Activated CD4-positive, alpha-beta T cell treated with anti-CD3 and anti-CD28 coated beads, Interleukin-2, amount 50 U/mL, for 24 hours (primary cell): ENCODE measurements at places on chromosomes 5 and 9.

GRCh38 chr5:172413601-172414171, 40.6 kb downstream of the SH3PXD2B start:
- DNase-seq = no peak

GRCh38 chr9:18185196-18185595, 288.8 kb upstream of the ADAMTSL1 start:
- no peak for DNase-seq

- no peak for DNase-seq
These were observed 4.1 kb downstream of the KIF4B start for GRCh38 chr5:155017610-155018009.

- DNase-seq = no peak
These were observed 4.7 kb downstream of the ERCC6L2 start for GRCh38 chr9:95880021-95880690.

GRCh38 chr5:7955476-7955875, 86.5 kb downstream of the MTRR start:
- DNase-seq = no peak

GRCh38 chr9:93369686-93370085, 81.8 kb upstream of the FAM120A start:
- DNase-seq = no peak
